HFFc6 (cell line): ENCODE measurements at places on chromosomes 2 and 18.

- DNase-seq, result peak; percentile 73
These were observed 18.4 kb upstream of the WIPF1 start for GRCh38 chr2:174615871-174616436.

- no peak for DNase-seq
These were observed 10.5 kb downstream of the SCTR start for GRCh38 chr2:119513832-119514231.

DNA sequence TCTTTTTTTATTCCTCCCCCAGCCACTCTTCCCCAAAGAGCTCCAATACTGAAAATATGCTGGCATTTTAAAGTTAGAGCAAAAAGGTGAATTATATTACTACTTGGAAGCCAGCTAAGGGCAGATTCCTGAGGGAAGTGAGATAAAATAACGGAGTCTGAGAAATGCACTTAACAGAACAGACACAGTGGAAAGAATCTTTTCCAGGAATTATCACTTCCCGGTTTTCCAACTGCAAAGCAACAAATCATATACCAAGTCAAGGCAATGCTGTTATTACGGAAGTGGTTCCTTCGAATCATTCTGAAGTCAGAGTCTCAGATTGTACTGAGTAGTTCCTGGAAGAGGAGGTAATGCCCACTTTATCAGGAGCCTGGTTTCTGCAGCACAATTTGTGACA, 435.0 kb upstream of the SPRED2 start:
- no peak for DNase-seq

DNA sequence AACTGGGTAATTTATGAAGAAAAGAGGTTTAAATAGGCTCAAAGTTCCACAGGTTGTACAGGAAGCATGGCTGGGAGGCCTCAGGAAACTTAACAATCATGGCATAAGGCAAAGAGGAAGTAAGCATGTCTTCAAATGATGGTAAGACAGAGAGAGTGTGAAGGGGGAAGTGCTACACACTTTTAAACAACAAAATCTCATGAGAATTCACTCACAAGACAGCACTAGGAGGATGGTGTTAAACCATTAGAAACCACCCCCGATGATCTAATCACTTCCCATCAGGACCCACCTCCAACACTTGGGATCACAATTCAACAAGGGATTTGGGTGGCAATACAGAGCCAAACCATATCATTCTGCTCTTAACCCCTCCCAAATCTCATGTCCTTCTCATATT, 34.9 kb downstream of the CFAP210 start:
- DNase-seq, result no peak

DNA sequence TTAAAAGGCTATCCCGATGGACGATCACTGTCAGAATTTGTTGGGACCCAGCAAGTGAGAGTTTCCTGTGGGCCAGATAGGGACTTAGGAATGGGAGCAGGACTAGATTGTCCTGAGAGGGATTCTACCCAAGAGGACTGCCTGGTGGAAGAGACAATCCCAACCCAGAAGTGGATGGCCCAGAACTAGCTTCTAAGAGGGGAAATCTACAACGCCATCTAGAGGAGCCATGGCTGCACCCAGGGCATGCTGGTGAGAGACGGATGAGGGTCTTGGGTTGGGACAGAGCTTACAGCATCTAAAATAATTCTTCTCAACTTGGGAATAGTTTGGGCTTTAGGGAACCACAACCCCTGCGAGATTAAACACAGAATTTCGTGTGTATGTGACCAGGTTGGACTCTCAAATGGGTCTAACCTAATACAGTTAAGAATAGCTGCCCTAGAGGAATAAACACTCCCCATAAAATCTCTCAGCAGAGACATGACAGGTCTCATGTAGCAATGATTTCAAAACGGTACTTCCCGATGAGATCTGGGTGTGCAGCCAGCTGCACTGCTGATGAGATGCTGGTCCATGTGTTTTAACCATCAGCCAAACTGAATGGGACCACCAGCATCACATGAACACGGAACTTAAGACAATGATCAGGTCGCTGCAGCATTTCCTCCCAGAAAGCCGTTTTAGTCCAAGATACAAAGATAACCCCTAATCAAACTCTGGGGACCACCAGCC, 50.8 kb downstream of the CCBE1 start:
- no peak for DNase-seq

DNA sequence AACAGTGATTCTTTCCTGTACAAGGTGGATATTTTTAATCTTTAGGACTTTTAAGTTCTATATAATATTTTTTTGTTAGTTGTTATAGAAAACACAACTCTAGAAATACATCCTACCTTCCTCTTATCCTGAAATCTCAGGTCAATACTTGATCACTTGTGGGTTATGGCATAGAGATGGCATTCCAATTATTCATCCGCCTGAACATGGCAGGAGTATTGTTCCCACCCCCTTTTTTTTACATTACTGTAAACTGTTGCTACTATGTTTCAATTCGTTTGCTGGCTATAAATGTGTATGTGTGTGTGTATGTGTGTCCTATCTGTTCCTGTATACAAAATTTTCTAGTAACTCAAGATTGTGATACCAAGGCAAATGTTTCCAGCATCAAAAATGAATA, 43.3 kb upstream of the FN1 start:
- no peak for DNase-seq

- DNase-seq, result no peak
These were observed 5.5 kb downstream of the SIX3 start for GRCh38 chr2:44947028-44947375.

- no peak for DNase-seq
These were observed 3.1 kb downstream of the NFE2L2 start for GRCh38 chr2:177261116-177262060.

DNA sequence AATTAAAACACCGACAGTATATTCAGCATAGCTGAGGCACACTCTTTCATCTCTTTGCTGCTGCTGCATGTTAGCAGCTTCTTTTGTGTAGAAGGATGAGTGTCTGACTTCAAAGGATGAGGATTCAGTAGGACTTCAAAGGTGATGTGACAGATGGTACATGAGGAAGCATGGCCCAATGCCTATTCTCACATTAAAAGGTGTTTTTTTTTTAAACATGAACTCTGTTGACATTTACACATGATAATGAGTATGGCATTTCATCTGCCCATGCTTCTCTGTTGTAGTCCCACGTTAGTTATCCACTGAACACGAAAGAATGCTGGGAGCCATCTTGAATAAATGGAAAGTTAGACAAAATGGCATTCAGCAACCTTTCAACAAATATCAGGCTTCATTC, 1950.8 kb upstream of the PIK3C3 start:
- no peak for DNase-seq

DNA sequence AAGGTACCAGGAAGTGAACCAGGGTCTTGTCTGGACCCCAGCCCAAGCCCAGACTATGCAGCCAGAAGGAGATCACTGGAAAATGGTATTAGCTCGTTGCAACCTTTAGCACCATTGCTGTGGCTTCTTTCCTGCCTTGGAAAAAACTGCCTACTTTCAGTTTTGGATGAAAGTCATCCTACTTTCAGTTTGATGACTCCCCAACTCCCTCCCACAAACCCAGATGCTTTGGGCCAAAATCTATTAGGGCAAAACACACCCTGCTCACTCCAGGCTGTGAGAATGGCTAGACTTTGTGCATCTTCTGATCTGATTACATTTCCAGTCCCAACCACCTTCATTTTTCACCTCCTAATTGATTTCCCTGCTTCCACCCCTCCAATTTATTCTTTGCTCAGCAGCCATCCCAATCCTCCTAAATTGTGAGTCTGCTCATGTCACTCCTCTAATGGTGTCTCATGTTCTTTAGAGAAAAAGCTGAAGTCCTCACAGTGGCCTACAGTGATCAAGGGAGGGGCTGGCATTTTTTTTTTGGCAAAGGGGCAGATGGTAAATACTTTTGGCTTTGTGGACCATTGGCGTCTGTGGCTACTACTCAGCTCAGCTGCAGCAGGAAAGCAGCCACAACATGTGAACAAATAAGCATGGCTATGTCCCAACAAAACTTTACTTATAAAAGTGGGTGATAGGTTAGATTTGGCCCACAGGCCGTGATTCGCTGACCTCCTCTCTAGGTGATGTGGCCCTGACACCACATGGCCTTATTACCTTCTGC, 368.7 kb downstream of the SLC4A3 start:
- no peak for DNase-seq

DNA sequence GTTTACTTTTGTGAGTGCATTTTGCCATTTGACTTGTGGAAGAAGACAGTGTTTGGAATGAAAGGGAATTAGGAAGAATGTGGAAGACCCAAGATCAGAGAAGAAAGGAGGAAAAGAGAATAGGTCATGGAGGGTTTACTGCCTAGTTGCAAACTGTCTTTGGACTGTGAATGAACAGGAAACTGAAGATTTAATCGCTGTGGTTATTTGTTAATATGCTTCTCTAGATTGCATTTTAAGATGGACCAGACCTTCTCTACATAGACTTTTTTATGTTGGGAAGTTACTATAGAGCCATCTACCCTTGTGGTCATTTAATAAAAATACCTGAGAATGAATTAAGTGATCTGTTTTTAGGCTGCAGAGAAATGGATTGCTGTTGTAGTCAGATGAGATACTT, 6.2 kb downstream of the AGPS start:
- no peak for DNase-seq

- no peak for DNase-seq
These were observed 25.4 kb downstream of the GPC1 start for GRCh38 chr2:240460781-240461431.

- no peak for DNase-seq
These were observed 150.7 kb downstream of the COL4A4 start for GRCh38 chr2:227013330-227013729.

- no peak for DNase-seq
These were observed 6.4 kb downstream of the CELF4 start for GRCh38 chr18:37559194-37559593.

DNA sequence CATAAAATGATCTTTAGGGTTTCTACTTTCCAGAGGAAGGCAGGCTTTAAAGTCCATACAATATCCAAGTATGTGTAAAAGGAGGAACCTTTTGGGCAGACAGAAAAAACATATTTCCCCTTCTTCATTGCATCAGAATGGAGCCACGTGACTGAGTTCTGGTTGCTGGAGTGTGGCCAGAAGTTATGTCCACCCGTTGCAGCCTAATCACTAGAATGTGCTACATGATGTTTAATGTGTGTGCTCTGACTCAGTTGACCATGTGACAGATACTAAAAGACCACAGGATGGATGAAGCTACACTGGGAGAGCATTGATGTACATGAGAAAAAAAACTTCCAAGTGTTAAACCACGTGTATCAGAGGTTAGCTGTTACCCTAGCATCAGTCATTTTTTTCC, 460.9 kb downstream of the RIT2 start:
- DNase-seq, result no peak

- DNase-seq, result no peak
These were observed 494.8 kb downstream of the RIT2 start for GRCh38 chr18:42620657-42621056.

DNA sequence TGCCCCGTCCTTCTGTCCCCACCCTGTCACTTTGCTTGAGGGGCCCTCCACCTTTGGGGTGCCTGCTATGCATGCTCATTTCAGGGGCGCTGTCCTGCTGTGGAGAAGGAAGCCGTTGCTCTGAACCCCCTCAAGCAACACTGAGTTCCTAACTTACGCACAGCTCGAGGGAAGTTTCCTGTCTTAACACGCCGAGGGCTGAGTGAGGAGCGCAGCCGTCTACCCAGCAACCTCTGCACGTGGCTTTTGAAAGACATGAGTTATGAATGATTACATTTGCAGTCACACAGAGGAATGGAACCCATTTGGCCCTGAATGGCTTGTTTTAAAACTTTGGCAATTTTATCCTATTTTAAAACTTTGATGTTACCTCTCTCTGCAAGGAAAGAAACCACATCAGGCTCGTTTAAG, 14.0 kb downstream of the RAMP1 start:
- no peak for DNase-seq

- DNase-seq, result no peak
These were observed 18.2 kb downstream of the PMS1 start for GRCh38 chr2:189802396-189802912.

DNA sequence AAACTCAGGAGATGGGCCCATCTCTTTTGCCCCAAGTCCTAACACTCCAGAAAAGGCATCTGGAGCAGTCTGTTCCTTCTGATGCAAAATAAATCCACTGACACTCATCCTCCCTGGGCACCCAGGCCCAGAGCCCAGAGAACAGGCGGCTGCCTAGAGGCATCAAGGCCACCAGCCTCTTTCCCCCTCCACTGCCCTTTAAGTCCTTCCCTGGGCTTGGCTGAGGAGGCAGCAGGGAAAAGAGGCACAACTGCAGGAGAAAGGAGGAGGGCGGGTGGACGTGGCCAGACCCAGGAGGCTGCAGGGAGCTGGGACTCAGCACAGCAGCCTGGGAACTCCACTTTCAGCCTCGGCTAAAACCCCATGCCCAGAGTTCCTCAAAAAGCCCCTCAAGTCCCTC, 99.7 kb upstream of the ID2 start:
- no peak for DNase-seq

- DNase-seq, result no peak
These were observed 178.8 kb upstream of the MMADHC start for GRCh38 chr2:149766339-149766738.

- no peak for DNase-seq
These were observed 81.3 kb downstream of the OSBPL6 start for GRCh38 chr2:178275600-178275999.

- DNase-seq, result no peak
These were observed 25.2 kb downstream of the DYTN start for GRCh38 chr2:206692971-206693370.

DNA sequence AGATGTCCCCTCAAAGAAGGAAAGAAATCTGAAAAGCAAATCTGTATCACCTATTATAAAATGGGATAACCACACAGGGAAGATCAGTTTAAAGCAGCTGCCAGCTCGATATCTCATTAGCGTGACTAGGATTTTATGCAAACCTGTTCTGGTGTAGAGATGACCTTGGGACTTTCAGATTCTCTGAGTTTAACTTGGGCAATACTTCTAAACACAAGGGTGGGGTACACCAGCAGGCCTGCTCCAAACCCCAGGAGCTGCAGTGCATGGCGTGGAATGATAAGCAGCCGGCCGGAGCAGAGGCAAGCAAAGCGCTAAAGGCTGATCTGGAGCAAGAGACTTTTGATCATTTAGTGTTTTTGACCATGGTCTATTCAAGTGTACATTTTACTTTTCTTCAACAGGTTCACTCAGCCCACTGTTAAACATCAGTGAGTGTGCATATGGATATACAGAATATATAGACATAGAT, 4.7 kb downstream of the SERTAD2 start:
- no peak for DNase-seq

DNA sequence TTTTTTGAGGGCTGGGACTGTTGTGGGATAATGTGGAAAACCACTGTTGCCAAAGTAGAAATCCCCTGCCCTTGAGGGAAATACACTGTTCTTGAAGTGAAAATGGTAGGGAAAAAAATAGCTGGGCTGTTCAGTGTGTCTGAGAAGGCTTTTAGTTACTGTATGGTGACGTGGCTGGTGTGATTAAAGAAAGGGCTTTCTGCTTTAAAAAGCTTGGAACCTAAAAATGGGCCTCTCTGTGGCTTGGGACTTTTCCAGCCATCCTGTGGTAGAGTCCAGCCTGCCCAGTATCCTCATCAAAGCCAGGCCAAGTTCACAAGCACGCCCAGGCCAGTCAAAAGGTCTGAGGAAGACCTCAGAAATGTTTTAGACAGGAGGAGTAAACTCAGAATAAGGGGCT, 6.8 kb downstream of the MGAT5 start:
- peak; percentile 90 for DNase-seq
